Breast epithelium (tissue), 4 donors: ENCODE measurements at places on chromosomes 3 and 15. TPM values are rescaled to one million over a fixed set of nuclear protein-coding genes. Genes with fewer than 3 reads are reported as not detected.

GRCh38 chr15:55789066-55789660 is 46.2 kb upstream of the PRTG start:
- H3K27ac ChIP-seq = no peak overlapping the region
- H3K4me3 ChIP-seq = no peak overlapping the region
- no peaks in the 10 kb centered on the region for H3K27me3 ChIP-seq
- H3K4me1 ChIP-seq = no peaks in the 10 kb centered on the region

- no peak overlapping the region for H3K27ac ChIP-seq
- no peaks in the 10 kb centered on the region for H3K36me3 ChIP-seq
- no peak overlapping the region for H3K4me3 ChIP-seq
- DNase-seq = no peak
- no peaks in the 10 kb centered on the region for H3K27me3 ChIP-seq
Measured at GRCh38 chr15:66650433-66650832, 51.6 kb upstream of the SMAD6 start.

Gene CHRM5
- total RNA-seq = not detected

Gene POLQ
- under 0.01 TPM for total RNA-seq

GRCh38 chr3:119858957-119859356 is 77.1 kb downstream of the NR1I2 start:
- no peaks in the 10 kb centered on the region for H3K36me3 ChIP-seq
- H3K27me3 ChIP-seq = no peaks in the 10 kb centered on the region
- H3K4me3 ChIP-seq = no peak overlapping the region

DNA sequence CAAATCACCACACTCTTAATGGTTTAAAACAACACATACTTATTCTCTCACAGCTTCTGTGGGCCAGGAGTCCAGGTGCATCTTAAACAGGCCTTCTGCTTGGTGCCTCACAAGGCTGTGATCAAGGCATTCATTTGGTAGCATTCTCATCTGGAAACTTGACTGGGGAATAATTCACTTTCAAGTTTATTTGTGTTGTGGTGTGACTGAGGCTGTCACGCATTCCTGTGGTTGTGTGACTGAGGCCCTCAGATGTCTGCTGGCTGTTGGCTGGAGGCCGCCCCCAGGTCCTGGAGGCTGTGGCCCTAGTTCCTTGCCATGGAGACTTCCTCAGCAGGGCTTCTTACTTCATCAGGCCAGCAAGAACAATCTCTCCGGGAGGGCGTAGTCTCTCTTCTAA is 16.9 kb upstream of the FAM3D start:
- H3K36me3 ChIP-seq = no peaks in the 10 kb centered on the region
- no peak overlapping the region for H3K27ac ChIP-seq
- no peak overlapping the region for H3K4me3 ChIP-seq
- no peaks in the 10 kb centered on the region for H3K27me3 ChIP-seq
- DNase-seq = no peak
- no peaks in the 10 kb centered on the region for H3K4me1 ChIP-seq

GRCh38 chr3:133700351-133700750 is 38.6 kb upstream of the TOPBP1 start:
- no peaks in the 10 kb centered on the region for H3K27me3 ChIP-seq
- H3K27ac ChIP-seq = no peak overlapping the region
- no peak for DNase-seq
- H3K4me3 ChIP-seq = no peak overlapping the region

DNA sequence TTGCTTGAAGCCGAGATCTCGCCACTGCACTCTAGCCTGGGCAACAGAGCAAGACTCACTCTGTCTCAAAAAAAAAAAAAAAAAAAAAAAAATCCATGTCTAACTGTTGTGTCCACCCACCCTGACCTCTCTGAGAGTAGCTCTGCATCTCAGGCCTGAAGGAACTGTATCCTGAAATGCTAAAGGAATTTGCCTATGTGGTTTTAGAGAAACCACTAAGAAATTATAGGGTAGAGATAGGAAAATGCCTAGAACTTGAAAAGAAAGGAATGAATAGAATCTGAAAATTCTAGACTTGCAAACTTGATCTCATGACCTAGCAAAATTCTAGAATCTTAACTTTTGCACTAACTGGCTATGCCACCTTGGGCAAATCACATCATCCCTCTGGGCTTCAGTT is 217.5 kb upstream of the ROPN1 start:
- no peaks in the 10 kb centered on the region for H3K4me1 ChIP-seq
- no peak overlapping the region for H3K4me3 ChIP-seq
- DNase-seq = no peak
- H3K27me3 ChIP-seq = no peaks in the 10 kb centered on the region
- no peak overlapping the region for H3K27ac ChIP-seq
- no peaks in the 10 kb centered on the region for H3K36me3 ChIP-seq
